ENCODE measurements at places on chromosomes 7 and 10. TPM values are rescaled to one million over a fixed set of nuclear protein-coding genes. Genes with fewer than 3 reads are reported as not detected.

The SEMA3E gene
- total RNA-seq: 1.8 TPM

The OPN1SW gene
- not detected for total RNA-seq

The NCAPG2 gene
- total RNA-seq: 7.5 TPM

GRCh38 chr10:124737708-124738107 lies 6.5 kb downstream of the FAM53B start:
- no peaks in the 10 kb centered on the region for H3K27me3 ChIP-seq
- H3K4me1 ChIP-seq: peaks cover 43% of the 10 kb centered on the region

GRCh38 chr7:156604311-156604710 lies 36.3 kb upstream of the RNF32 start:
- H3K27me3 ChIP-seq: no peaks in the 10 kb centered on the region
- H3K4me1 ChIP-seq: peaks cover 7% of the 10 kb centered on the region
- no peak overlapping the region for H3K27ac ChIP-seq

GRCh38 chr10:119652361-119652730 lies 1.2 kb downstream of the BAG3 start:
- peak overlapping the region; percentile 96 for H3K4me3 ChIP-seq
- H3K27me3 ChIP-seq: no peaks in the 10 kb centered on the region
- no peaks in the 10 kb centered on the region for H3K36me3 ChIP-seq

GRCh38 chr10:112168733-112169132 lies 14.8 kb downstream of the GPAM start:
- H3K36me3 ChIP-seq: no peaks in the 10 kb centered on the region
- no peaks in the 10 kb centered on the region for H3K4me1 ChIP-seq
- no peak overlapping the region for H3K4me3 ChIP-seq

GRCh38 chr10:72038458-72039001 lies 49.8 kb downstream of the SPOCK2 start:
- H3K4me1 ChIP-seq: no peaks in the 10 kb centered on the region
- no peak for DNase-seq
- H3K4me3 ChIP-seq: no peak overlapping the region
- H3K27ac ChIP-seq: no peak overlapping the region
- no peaks in the 10 kb centered on the region for H3K27me3 ChIP-seq

DNA sequence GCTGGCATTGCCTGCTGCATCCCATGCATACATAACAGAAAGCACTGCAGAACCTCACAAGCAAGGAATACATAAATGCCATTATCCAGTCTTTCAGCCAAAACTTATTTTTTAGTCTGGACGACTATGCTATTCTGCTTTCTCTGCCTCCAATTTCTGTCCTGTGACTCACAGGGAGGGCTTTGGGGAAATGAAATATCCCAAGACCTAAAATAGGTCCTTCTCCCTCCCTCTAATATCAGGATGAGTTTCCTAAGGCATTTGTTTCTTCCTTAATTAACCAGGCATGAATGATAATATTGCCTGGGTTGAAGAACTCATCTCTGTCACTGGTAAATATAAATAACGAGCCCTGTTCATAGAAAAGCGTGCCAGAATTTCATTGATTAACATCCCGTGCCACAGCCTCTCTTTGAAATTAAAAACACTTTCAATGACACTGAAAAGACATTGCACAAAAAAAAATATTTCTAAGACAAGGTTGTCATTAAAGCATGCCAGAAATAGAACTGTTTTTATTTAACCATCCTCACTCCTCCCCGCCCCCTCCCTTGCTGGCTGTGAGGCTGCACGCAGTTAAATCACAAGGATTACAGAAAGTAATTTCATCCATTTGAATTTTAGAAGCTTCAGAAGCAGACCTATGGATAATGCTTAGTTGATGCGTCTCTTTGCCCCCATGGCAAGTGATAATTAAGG lies 103.0 kb upstream of the ANKRD1 start:
- no peaks in the 10 kb centered on the region for H3K27me3 ChIP-seq
- H3K27ac ChIP-seq: no peak overlapping the region
- H3K36me3 ChIP-seq: no peaks in the 10 kb centered on the region
- no peak overlapping the region for H3K4me3 ChIP-seq
- H3K4me1 ChIP-seq: no peaks in the 10 kb centered on the region

All from Peyer's patch (tissue), 4 donors.